IPS DF 19.7 (cell line): ENCODE measurements at places on chromosomes 3 and 15.
A peak's percentile ranks its signal among the peaks of the same experiment; 100 is the strongest.

DNA sequence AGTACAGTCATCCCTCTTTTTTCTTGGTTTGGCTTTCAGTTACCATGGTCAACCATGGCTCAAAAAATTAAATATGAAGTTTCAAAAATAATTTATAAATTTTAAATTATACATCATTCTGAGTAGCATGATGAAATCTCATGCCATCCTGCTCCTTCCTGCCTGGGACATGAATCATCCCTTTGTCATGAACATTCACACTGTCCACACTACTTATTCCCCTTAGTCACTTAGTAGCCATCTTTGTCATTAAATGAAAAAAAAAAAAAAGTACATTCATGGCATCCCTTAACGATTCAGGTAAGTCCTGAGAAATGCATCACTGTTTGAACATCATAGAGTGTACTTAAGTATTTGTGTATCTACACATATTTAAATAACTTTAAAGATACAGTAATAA lies 1046.3 kb downstream of the ROBO2 start:
- no peak for DNase-seq

DNA sequence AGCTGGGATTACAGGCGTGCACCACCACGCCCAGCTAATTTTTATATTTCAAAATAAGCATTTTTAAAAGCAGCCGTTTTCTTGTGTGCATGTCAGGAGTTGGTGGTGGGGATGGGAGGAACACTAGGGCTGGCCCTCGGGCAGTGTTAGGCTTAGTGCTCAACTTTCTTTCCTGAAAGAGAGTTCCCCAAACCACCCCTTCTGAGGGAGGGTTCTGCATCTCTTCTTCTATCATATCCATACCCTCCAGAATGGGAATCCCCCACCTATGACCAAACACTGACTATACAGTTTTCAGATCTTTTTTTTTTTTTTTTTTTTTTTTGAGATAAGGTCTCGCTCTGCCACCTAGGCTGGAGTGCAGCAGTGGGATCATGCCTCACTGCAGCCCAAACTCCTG lies 12.5 kb downstream of the PFKFB4 start:
- no peak for DNase-seq

GRCh38 chr15:98649472-98650416 lies 1.4 kb downstream of the IGF1R start:
- no peak for DNase-seq

GRCh38 chr3:152893647-152894046 lies 58.7 kb downstream of the P2RY1 start:
- DNase-seq, result no peak

- DNase-seq, result peak; percentile 75
Measured at GRCh38 chr3:197540961-197541377, 14.8 kb downstream of the BDH1 start.

DNA sequence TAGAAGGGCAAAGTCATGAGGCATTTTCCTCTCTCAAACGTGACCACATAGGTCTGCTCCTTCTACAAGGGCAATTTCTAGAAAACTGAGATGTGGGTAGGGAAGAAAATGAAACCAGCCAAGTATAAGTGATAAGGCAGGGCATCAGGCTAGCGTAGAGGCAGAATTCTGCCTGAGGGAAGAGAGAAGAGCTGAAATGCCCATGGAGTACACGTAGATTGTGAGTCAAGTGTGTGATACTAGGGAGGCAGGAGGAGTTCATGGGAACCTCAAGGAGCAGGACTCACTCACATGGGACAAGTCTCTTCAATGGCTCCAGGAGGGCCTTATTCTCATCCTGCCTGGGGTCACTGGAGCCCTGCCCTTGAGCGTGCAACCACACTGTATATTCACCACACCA lies 34.9 kb upstream of the PPP4R2 start:
- no peak for DNase-seq

- no peak for DNase-seq
Measured at GRCh38 chr3:170589113-170589512, 3.2 kb upstream of the SLC7A14 start.

GRCh38 chr15:101692801-101693598 lies 31.3 kb downstream of the TARS3 start:
- DNase-seq, result no peak

DNA sequence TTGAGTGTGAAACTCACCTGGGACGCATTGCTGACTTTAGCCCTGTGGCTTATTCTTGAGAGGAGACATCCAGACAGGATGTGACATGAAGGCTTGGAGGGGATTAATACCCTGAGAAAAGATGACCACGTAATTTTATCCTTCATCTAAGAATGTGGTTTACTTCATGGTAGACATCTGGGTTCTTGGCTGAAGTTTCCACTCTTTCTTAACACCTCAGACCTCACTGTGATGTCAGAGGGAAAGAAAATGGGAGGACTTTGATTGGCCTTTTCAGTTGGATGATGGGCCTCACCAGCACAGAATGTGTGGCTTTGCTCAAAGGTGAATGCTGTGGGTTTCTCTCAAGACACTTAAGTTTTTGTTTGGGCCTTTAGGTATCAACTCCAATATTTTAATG lies 16.5 kb downstream of the GORASP1 start:
- DNase-seq, result no peak

DNA sequence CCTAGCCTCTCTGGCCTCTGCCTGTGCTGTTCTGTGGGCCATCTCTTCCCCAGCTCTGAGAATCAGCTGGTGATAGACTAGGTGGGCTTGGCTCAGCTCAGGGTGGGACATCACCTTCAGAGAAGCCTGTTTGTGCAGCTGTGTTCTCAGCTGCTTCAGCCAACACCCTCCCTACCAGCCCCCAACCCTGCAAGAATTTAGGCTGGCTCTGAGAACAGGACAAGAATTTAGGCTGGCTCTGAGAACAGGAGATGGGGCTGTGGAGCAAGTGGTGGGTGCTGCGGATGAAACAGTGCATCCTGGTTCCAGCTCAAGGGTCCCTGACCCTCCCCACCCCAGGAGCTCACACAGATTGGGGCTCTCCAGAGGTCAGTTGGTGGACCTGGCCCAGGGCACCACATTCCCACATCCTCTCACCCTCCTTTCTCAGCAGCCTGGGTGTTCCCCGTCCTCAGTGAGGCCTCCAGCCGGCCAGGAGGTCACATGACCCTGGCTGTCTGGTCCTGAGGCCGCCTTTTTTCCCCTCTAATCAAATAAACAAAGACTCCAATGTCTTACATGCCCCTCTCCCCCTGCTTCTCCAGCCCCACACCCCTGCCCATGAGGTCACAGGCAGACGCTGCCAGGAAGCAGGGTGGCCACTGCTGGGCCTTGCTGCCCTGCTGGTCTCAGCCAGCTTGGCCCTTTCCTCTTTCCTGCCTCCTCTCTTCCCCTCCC lies 14.9 kb downstream of the PLEKHO2 start:
- DNase-seq, result no peak

DNA sequence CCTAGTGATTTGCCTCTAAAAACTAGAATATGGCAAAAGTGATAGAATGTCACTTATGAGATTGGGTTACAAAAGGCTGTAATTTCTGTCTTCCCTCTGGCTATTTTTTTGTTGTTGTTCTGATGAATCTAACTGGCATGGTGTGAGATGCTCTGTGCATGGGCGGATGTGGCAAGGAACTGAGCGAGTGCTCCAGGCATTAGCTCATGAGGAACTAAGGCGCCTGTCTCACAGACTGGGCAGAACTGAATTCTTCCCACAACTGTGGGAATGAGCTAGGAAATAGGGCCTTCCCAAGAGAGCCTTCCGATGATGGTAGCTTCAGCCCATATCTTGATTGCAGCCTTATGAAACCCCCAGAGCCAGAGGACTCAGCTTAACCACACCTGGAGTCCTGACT lies 222.5 kb downstream of the NR2F2 start:
- DNase-seq, result no peak

- DNase-seq, result no peak
Measured at GRCh38 chr3:9316881-9317361, 45.9 kb upstream of the THUMPD3 start.

DNA sequence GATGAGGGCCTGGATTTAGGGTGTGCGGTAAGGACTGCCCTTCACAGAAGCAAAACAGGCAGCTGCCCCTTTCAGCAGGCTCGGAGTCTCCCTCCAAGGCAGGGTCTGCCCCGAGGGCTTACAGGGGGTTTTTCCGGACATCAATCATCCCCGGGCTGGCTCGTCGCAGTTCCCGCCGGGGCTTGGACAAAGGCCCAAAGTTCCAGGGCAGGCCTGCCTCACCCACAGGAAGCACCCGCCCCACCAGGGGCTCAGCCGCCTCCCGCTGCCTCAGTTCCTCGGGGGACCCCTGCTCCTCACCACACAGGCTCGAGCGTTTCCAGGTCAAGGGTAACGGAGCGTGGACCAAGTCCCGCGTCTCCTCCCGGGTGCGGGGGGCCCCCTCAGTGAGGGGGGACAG lies 27.0 kb downstream of the KIF7 start:
- DNase-seq, result no peak

GRCh38 chr3:53166781-53167291 lies 5.8 kb downstream of the PRKCD start:
- no peak for DNase-seq

DNA sequence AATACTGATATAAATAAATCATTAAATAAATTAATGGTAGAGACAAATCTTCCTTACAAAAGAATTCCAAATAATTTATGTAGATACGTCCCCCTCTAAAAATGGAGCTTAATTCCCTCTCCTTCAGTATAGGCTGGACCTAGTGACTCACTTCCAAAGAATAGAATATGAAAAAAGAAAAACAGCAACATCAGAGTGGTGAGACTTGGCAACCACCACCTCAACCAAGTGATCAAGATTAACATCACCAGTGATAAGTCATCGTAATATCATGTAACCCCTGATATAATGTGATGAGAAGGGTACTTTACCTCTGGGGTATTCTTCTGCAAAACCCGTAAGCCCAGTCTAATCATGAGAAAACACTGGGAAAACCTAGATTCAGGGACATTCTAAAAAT lies 13.4 kb downstream of the GOLGB1 start:
- DNase-seq, result no peak

GRCh38 chr3:77539014-77539413 lies 499.1 kb downstream of the ROBO2 start:
- DNase-seq, result no peak

GRCh38 chr3:127615631-127616305 lies 13.2 kb upstream of the PODXL2 start:
- DNase-seq, result no peak

- no peak for DNase-seq
Measured at GRCh38 chr3:28386049-28386448, 37.4 kb upstream of the AZI2 start.

DNA sequence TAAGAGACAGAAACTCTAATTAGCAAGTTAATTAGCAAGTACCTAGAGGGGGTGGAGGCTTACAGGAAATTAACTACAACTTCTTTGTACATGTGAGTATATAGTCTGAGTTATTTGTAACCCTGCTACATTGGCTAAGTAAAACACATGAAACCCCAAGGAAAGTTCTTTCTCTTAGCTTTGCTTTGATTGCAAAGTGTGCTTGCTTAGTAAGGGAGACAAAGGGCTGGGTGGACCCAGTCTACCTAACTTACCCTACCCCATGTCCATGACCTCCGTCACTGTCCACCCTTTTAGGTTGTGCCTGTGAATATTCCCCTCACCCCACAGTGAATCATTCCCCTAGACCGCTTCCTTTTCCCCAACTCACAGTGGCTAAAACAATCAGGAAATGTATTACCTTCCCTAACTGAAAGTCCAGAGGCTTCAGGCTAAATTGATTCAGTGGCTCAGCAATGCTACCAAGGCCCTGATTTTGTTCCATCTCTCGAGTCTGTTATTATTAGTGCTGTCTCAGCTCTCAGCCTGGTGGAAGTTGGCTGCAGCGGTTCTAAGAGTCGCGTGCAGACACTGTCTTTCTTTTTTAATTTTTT lies 31.1 kb upstream of the RYR3 start:
- DNase-seq, result no peak

- DNase-seq, result no peak
Measured at GRCh38 chr3:37030588-37030987, 37.3 kb downstream of the MLH1 start.

DNA sequence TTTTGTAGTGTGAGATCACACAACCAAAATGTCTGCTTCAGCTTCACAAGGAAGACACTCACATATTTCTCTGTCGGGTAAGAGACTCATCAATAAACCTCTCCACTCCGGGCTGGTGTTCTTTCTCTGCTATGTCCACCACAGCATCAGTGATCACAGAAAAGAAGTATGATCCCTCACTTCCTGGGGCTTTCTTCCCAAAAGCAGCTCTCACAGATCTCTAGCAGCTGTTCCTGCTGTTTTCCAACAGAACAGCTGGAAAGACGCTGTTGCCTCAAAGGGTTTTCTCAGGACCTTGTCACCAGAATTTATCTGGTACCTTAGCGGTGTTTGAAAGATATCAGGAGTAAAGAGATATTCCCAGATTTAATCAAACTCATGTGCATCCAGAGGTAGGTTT lies 46.4 kb downstream of the GATM start:
- DNase-seq, result no peak

GRCh38 chr3:11074451-11074850 lies 79.8 kb upstream of the HRH1 start:
- no peak for DNase-seq

DNA sequence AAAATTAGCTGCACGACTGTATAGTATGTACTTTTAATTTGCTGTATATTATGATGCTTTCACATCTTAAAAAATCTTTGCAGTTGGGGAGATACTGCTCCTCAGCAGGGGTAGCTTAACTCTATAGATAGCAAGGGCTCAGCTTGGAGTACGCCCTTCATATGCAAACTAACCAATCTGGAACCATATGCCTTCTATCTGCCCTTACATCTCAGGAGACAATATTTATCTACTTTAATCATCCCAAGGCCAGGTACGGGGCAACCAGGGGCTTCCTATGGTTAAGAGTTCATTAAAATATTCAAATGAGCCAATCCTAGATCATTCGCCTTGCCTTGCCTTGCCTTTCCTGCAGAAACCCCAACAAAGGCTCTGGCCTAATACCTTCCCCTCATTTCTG lies 204.1 kb upstream of the ZBTB20 start:
- peak; percentile 20 for DNase-seq

GRCh38 chr3:157390713-157391515 lies 45.7 kb upstream of the PTX3 start:
- DNase-seq, result no peak

GRCh38 chr3:86837871-86838270 lies 153.1 kb downstream of the VGLL3 start:
- DNase-seq, result no peak

DNA sequence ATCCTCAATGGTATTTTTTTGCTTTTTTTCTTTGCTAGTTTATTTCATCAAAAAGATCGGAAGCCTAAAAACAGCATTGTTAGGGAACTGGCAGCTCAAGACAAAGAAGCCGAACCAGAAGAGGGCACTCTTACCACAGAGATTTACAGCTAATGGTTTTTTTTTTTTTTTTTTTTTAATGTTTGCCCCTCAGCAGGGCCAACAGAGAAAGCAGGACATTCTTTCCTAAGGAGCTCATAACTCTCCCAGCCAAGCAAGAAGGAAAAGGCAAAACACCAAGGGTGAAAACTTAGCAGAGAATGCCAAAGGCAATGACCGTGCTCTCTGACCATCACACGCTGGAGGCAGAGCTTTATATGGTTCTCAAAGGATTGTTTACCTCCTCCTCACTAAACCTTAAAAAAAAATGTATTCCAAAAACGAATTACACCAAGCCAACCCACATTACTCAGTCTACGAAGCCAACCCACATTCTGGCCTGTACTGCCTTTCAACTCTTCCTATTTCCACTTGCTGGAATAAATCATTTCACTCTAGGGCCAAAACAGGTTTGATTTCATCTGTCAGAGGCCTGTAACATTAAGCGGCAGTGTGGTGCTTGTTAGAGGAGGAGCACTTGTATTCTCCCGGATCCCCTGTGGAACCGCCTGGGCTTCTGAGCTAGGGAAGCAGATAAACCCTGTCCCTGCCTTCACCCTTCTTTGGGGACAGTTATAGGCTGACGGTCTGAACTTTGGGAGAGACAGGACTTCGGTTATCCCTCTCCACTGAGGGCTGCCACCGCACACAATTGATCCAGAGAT lies 35.6 kb upstream of the GYG1 start:
- DNase-seq, result no peak
